Renal pelvis (tissue), 12 donors: ENCODE measurements at places on chromosomes 4 and X. TPM values are rescaled to one million over a fixed set of nuclear protein-coding genes. Genes with fewer than 3 reads are reported as not detected.

PAGE4 gene
- 1.1 TPM for polyA plus RNA-seq

DUX4 gene
- not detected for polyA plus RNA-seq

NPFFR2 gene
- polyA plus RNA-seq, result 1.9 TPM

SPACA5 gene
- polyA plus RNA-seq, result not detected

SLC7A11 gene
- polyA plus RNA-seq, result 2.1 TPM

ZNF674 gene
- 7.3 TPM for polyA plus RNA-seq

MAGEA4 gene
- not detected for polyA plus RNA-seq

USP17L20 gene
- polyA plus RNA-seq, result not detected

DNA sequence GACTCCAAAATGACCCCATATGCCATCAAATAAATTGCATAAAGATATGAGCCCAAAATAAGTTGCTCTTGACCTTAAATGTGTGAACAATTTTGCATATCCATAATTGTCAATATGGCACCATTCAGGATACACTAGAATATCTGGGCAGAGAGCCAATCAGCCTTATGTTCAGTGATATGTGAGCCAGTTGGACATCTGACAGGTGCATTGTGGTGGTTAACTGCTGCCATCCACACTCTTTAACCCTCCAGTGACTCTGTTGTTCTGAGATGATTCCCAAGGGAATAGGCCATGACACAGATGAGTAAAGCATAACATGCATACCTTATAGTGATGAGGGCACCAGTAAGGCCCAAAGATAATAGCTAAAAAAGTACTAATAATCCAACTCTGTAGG is 500.1 kb downstream of the PCDH18 start:
- DNase-seq, result no peak

- DNase-seq, result no peak
These were observed 63.0 kb upstream of the MXD4 start for GRCh38 chr4:2324891-2325290.

- DNase-seq, result no peak
These were observed 330.6 kb upstream of the F9 start for GRCh38 chrX:139199933-139200332.

DNA sequence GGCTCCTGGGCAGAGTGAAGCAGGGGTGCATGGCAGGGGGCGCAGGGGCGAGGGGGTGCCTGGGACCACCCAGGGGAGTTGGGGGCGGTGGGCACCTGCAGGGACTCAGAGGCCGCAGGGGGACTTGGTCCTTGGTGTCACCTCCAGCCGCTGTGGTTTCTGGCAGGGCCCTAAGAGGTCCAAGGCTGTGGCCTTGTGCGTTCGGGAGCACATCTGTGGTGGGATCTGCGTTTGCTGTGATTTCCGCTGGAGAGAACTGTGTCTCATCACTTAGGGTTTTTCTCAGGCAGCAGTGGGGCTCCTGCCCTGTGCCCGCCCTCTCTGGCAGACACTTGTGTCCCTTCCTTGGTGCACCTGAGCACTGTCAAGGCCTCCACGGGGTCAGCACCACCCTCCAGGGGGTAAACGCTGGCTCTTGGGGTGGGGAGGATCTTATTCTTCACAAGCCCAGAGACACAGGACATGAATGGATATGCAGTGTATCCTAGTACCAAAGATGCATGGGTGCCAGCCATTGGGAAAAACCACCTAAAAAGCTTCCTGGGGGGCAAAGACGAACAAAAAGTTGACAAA is 66.5 kb downstream of the ACOX3 start:
- DNase-seq, result no peak

GRCh38 chr4:169438057-169438480 is 167.3 kb upstream of the SH3RF1 start:
- no peak for DNase-seq

DNA sequence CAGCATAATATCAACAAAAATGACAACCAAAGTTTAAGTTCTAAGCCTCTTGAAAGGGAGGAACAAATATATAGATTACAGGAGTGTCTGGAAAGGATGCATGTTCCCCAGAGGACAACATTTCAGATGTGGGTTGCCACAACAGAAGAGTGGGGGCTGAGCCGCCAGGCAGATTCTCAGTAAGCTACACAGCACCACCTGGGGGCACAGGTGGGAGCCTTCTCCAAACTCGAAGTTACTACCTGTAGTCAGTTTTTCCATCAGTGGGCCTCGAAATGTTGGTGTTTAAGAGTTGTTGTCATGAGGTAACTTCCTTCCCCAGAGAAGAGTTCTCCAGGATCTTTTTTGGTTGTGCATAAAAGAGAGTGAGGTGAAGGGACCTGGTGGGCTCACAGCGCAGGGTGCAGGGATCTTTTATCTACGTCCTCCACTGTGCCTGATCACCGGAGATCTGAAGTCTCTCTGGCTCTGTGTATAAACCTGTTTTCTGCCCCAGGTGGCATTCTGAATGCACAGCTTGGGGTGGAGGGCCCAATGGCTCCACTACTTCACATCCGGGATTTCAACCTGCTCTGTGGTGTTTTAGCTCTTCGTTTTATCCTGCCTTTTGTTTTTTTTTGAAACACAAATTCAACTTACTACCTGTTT is 58.4 kb upstream of the STS start:
- no peak for DNase-seq

DNA sequence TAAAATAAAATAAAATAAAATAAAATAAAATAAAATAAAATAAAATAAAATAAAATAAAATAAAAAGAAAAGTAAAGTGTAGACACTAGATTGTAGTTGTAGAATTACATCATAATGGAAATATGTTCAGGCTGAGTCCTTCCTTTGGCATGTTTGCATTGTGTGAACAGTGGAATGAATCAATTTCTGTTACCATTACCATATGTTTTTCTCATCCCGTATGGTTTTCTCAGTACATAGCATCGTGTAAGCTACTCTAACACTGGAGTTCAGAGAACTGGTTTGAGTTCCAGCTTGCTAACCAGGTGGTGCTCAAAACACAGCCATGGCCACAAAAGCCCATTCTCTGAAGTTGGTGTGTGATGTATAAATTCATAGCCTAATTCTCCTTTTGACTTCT is 45.9 kb downstream of the USP11 start:
- DNase-seq, result no peak

DNA sequence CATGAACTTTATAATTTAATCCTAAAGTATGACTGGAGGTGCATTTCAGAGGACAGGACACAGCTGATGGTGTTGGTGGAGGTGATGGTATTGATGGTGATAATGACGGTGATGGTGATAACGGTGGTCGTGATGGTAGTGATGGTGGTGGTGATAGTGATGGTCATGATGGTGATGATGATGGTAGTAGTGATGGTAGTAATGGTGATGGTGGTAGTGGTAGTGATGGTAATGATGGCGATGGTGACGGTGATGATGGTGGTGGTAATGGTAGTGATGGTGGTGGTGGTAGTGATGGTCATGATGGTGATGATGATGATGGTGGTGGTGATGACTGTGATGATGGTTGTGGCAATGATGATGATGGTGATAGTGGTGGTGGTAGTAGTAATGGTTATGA is 40.4 kb downstream of the SLC2A9 start:
- no peak for DNase-seq

- no peak for DNase-seq
These were observed 171.5 kb downstream of the PCDH18 start for GRCh38 chr4:137360761-137361160.

- no peak for DNase-seq
These were observed 759.6 kb upstream of the NDST4 start for GRCh38 chr4:115873048-115873447.

DNA sequence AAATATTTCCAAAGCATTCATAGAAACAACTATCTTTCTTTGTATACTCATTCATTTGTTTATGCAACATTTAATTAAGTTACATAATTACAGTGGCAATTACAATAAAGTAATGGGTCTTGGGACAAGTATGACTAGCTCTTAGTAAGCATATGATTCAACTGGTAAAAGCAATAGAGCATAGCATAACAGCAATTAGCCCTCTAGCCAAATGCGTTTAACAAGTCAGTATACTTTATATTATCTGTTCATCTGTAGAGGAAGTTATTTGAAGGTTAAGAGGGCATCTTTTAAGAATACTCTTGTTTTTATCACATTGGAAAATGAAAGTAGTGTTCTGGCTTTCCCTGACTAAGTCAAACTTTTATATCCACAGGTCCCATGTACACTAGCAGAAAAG is 198.1 kb upstream of the UGT8 start:
- no peak for DNase-seq

- no peak for DNase-seq
These were observed 109.2 kb downstream of the DCTD start for GRCh38 chr4:182807767-182808548.

DNA sequence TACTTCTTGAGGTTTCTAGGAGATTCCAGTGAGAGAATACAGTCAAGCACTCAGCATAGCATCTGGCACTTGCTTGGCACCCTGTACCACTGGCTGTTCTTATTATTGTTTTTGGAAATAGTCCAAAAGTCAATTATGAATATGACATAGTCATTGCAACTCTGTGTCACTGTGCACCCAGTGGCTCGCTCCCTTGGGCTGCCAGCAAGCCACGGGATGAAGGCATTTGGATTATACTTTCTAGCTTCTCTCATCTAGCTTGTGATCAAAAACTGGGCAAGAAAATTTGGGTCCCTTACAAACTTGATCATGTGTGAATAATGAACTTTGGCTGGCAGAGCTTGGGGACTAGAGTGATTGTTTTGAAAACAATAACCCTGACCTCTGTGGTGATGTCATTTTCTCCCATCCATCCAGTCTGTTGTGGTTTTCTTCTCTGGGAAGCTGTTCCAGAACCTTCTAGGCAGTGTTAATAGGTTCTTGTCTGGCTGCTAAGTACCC is 32.7 kb upstream of the LIMCH1 start:
- DNase-seq, result no peak

DNA sequence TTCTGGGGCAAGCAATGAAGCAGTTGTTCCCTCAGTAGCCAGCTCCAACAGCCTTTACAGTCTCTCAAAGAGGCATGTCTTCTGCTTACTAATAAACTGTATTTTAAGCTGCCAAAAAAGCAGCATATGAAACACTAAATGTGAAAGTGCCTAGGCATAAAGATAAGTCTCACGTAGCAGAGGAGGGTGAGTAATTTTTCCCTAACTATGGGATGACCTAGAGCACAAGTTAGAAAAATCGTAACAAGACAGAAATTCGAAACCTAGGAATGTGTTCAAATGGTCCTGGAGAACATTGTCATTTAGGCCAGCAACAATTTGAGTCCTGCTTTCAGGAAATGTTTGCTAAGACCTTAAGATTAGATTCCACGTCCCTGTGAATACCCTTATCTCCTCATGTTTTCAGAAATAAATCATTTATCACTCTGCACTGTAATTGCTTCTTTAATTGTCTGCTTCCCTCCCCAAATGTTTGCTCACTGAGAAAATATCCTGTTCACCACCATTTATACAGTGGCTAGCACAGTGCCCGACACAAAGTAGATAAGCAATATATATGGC is 222.2 kb downstream of the KCNIP4 start:
- DNase-seq, result no peak

GRCh38 chr4:40502934-40503333 is 126.7 kb downstream of the RBM47 start:
- no peak for DNase-seq

GRCh38 chr4:153611679-153612078 is 72.4 kb upstream of the TLR2 start:
- no peak for DNase-seq

DNA sequence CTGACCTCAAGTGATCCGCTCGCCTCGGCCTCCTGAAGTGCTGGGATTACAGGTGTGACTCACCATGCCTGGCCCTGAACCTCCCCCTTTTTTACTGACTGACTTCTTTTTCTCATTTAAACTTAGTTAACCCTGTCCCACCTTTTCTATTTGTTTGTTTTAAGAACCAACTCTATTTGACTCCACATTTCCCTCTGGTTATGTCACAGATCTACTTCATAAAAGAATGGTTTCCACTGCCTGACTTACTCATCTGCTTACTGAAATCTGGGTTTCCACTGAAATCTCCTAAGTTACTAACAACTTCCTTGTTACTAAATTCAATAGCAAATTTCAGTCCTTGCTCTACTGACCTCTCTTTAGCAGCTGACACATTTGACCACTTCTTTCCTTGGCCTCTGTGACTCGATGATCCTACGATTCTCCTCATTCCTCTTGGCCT is 28.0 kb upstream of the NSUN7 start:
- DNase-seq, result no peak

DNA sequence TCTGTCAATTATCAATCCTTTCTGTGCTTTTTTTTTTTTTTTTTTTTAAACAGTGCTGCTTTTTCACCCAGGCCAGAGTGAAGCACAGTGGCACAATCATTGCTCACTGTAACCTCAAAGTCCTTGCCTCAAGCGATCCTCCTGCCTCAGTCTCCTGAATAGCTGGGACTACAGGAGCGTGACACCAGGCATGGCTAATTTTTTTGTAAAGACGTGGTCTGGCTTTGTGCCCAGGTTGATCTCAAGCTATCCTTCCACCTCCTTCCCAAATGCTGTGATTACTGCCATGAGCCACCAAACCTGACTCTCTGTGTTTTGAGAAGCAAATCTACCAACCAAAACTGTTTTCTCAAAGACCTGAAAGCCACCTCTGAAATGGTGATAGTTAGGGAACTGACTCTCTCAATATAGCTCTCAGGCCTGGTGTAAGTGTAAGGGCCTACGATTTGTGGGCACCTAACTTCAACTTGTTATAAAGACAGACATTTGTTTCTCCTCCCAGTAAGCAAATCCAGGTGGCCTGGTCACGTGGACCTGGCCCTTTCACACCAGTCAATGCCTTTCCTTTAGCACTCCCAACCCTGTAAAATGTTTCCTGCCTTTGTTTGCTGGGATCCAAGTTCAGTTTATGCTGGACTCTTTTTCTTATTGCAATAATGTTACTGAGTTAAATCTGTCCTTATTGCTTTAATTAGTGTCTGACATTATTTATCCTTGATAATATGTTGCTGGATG is 2015.9 kb downstream of the PCDH7 start:
- DNase-seq, result no peak

DNA sequence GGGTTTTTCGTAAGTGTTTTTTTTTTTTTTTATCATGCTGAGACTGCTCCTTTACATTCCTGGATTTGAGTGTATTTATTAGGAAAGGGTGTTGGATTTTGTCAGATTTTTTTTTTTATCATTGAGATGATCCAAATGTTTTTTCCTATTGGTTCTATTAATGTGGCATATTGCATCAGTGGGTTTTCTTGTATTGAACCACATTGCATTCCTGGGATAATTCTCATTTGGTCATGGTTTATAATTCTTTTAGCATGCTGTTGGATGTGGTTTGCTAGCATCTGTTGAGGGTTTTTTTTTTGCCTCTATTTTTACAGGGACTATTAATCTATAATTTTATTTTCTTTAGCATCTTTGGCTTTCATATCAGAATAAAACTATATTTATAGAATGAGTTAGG is 28.8 kb downstream of the COL4A5 start:
- no peak for DNase-seq
